Stimulated activated CD8-positive, alpha-beta memory T cell treated with anti-CD3 and anti-CD28 coated beads, Interleukin-4, amount 100 ng/mL, for 24 hours (primary cell): ENCODE measurements at places on chromosomes 5 and 9.

DNA sequence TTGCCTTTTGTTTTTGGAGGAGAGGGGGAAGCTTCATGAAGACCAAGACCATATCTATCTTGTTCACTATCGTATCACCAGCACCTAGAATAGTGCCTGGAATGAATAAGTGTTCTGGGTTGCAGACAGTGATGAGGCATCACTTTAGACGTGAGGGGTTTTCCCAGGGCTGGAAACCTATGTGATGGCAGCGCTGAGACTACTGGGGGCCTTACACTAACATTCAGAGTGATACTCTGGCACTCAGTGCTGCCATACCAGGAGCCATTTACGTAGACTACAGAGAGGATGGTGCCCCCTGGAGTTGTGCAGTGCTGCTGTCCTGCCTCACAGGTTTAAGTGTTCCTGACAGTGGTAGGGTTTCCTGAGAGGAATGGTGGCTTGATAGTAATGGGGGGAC is 6.9 kb downstream of the CCL19 start:
- DNase-seq: no peak

DNA sequence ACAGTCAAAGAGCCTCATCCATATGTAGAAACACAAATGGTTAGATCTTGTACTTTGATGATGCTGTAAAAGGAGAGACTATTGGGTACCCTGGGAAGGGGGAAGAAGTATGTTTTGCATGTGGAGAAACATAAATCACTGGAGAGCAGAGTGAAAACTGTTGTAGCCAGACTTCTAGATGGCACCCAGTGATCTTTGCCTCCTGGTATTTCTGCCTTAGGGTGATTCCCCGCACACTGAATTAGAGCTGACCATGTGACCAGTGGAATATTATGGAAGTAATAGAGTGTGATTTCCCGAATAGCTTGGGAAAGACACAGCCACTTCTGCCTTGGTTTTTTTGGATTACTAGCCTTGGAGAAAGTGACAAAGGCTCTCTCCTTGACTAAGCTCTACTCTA is 174.3 kb downstream of the LPAR1 start:
- no peak for DNase-seq

DNA sequence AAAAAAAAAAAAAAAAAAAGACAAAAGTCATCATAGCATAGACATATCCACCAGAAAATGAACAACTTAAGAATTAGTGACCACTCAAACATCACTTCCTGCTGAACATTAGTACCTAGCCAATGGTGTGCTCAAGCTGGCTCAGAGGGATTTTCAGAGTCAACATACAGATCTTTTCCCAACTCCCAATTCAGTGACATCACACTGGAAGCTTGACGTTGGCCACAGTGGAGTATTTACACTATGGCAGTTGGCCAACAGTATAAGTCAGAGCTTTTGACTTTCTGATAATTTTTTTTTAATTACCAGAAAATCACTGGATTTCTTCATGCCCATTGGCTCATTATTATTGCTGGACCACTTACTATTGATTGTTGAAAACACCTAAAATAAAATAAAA is 383.5 kb downstream of the ARHGEF28 start:
- DNase-seq: no peak

- DNase-seq: no peak
Measured at GRCh38 chr9:76572151-76572550, 113.2 kb downstream of the GCNT1 start.

- no peak for DNase-seq
Measured at GRCh38 chr5:68122439-68123328, 92.9 kb upstream of the PIK3R1 start.

- DNase-seq: no peak
Measured at GRCh38 chr9:123225995-123226394, 42.4 kb downstream of the STRBP start.

GRCh38 chr5:161544350-161544765 is 2.2 kb downstream of the GABRB2 start:
- no peak for DNase-seq

DNA sequence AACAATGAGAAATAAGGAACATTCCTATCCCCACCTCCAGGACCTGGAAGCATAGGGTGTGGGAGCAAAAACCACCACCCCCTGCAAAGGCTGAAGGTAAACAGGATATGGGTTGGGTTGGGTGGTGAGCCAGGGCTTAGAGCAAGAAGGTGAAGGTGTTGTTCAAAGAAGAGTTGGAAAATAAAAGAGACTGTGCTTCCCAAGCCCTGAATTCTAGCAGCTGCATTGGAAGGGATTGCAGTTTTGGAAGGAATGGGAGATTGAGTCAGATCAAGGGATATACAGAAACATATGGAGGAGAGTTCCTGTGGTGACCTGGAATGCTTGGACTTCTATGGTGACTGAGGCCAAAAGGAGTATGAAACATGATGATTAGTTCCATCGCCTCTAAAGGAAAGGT is 24.7 kb upstream of the MTAP start:
- no peak for DNase-seq

- no peak for DNase-seq
Measured at GRCh38 chr9:133057553-133057952, 4.2 kb upstream of the CEL start.

- no peak for DNase-seq
Measured at GRCh38 chr5:72216756-72217155, 103.3 kb downstream of the MRPS27 start.

GRCh38 chr5:173530547-173530946 is 85.9 kb downstream of the BOD1 start:
- no peak for DNase-seq

GRCh38 chr5:132238901-132239500 is 11.3 kb upstream of the P4HA2 start:
- DNase-seq: no peak

DNA sequence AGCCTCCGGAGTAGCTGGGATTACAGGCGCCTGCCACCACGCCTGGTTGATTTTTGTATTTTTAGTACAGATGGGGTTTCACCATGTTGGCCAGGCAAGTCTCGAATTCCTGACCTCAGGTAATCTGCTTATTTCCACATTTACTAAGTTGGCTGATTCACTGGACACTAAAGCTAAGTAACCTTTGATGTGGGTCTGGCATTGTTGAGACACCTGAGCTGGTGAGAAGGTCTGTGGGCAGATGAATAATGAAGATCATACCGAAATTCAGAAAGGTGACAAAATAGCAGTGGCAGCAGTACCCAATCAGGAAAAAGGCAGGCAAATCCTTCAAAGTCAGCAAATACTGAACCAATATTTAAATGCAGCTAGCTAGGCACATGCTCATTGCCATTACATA is 210.6 kb upstream of the ZNF608 start:
- no peak for DNase-seq
